Lower leg skin (tissue), 4 donors: ENCODE measurements at places on chromosomes 3 and 15.

DNA sequence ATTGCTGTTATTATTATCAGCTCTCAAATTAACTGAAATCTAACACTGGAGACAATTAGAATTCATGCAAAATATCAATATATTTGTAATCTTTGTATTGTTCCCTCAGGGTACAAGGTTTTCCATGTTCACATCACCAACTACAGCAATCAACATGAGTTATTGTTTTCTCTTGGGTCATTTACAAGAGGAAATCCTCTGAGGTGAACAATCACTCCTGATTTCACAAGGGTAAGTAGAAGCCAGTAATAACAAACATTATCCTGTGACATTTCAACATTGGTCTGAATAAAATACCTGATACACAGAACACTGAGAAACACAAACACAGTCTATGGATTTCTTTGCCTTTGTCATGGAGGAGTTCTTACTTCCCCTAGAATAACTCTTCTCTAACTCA, 174.0 kb downstream of the SUCNR1 start:
- DNase-seq = no peak

- peak; percentile 73 for DNase-seq
Observed at GRCh38 chr15:85748176-85748575, 46.5 kb downstream of the KLHL25 start.

DNA sequence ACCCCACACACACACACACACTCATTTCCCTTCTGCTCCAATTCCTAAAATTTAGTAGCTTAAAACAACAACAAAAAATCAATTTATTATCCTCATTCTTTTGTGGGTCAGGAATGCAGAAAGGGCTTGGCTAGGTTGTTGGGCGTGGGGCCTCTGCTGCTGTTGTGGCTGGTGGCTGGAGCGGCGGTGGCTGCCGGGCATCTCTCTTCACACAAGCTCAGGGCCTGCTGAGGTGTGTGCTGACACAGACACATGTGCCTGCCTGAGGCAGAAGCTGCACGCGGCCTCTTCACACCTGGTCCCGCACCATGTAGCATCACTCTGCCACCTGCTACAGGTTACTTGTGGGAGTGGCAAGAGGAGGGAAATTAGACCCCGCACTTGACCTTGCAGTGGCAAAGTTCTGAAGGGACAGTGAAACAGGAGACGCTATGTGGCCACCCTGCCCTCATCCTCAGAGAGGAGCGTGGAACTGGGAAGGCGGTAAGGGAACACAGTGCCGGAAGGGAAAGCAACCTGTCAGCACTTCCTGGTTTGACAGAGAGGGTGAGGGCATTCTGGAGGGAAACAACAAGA, 64.0 kb upstream of the PRR20G start:
- DNase-seq = no peak

- DNase-seq = no peak
Observed at GRCh38 chr3:180913581-180914404, 1.3 kb downstream of the FXR1 start.

DNA sequence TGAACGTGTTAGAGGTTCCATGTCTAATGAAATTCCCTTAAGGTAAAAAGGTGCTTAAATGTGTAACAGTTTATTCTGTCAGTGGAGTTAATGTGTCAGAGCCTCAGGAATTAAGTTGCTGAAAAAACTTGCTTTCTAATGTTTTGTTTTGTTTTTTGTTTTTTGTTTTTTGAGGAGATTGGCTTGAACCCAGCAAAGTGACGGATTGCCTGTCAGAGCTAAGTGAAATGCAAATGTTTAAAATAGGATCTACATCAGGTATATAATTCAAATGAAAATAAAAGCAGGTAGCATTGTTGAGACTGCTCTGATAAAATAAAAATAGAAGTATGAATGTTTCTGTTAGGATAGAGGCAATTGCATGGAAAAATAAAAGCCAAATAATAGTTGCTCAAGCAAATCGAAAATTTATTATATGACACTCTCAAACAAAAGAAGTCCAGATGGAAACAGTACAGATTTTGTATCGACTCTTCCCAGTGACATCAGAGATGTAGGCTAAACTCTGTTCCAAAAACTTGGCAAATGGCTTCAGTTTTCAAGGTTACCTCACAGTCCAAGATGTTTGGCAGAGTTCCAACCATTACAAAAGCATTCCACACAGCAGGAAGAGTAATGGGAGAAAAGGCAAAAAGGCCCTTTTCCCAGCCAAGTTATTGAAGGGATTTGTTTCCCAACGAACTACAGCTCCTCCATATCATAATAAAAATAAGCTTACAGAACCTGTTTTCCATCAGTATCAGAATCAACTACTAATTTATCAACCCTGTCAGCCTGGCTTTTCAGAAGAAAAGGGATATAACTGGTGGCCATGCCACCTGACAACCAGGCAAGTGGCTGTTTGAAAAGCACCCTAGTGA, 291.0 kb downstream of the TBL1XR1 start:
- DNase-seq = no peak

DNA sequence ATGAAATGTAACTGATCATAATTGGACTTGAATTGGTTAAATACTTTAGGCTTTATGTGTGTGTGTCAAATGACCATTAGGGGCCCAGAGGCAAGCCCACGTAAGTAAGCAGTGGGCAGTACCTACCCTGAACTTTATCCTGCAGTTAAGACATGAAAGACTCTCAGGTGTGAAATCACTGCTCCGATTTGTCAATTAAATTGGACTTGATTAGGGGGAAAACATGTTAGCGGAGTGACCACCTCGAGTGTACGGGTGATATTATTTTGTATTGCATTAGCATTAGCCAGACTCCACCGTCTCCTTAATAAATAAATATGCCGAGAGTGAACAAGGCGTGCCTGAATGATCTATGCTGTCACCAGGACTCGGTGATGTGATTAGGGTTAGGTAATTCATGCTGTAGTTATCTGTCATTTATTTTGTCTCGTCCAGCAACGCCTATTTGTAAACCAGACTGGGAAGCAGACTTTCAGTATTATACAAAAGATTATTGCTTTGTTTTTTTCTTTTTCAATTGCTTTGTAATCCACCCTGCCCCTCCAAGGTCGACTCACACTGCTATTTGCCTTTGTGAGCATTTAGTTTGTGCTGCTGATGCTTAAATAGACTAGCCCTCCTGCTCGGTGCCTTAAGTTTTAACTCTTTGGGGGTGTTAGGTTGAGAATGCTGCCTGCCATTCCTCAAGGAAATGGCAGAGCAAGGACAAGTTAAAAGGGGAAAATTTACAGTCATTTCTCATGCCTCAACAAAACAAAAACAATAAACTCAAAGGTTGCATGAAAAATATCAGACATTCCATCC, 1.8 kb downstream of the RBMS3 start:
- no peak for DNase-seq

- DNase-seq = no peak
Observed at GRCh38 chr3:71243229-71243628, 340.3 kb downstream of the FOXP1 start.

GRCh38 chr3:133578548-133579191, 5.2 kb downstream of the CDV3 start:
- no peak for DNase-seq

- DNase-seq = no peak
Observed at GRCh38 chr3:94405258-94406035, 342.6 kb downstream of the NSUN3 start.

DNA sequence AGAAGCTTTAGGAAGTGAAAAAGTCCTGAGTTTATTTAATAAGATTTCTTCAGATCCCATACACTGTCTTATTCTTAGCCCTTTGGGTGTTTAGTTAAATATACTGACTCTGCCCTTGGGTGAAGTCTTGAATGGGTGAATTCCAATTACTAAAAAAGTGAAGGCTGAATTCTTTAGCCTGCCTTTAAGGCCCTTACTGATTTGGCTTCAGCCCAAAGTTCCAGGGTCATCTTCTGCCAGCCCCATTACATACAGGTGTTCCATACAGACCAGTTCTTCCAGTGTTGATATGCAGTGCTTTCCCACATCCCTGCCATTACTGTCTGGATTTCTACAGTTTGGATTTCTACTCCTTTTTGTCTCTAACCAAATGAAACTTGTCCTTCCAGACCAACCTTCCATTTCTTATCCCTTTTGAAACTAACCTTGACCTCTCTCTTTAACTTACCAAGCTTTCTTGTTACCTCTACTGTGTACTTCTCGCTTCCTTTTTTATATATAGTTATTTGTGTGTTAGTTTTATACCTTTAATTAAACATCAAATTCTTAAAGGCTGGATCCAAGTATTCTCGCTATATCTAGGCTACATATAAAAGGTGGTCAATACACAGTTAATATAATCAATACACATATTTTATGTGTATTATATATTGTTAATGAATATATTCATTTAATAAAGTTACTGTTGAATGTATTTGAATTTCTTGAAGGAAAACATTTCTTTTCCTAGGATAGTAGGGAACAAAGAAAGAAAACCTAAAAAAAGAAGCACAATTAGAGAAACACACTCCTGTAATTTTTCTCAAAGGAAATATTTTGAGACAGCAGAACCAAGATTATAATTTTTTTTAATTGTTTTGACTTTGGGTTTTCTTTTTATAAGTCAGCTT, 15.0 kb downstream of the MBNL1 start:
- no peak for DNase-seq

DNA sequence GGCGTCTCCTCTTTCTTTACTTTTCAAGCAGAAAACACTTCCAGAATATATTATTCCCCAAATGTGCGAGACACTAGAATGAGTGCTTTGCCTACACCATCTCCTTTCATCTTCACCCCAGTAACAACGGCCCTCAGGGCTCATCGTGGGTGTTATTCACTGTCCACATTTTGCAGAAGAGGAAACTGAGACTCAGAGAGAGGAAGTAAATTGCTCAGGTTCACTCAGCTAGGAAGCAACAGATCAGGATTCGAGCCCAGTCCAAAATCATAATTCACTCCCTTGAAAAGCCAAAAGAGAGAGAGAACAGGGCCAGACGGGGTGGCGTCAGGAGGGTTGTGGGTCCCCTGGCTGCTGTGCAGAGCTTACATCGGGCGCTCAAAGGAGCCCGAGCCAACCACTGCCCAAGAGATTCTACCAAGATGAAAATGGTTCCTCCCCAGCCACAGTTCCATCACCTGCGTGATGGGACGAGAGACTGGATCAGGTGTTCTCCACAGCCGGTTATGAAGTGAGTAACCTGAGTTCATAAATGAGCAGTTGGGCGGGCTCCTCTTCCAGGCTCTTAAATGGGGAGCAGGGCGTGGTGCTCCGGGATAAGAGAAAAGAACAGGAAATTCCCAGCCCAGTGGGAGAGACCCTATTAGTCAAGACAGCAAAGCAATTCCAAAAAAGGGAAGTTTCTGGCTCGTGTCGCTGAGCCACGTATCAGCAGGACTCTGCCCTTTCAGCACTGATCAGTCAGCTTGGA, 48.6 kb upstream of the FLNB start:
- no peak for DNase-seq

DNA sequence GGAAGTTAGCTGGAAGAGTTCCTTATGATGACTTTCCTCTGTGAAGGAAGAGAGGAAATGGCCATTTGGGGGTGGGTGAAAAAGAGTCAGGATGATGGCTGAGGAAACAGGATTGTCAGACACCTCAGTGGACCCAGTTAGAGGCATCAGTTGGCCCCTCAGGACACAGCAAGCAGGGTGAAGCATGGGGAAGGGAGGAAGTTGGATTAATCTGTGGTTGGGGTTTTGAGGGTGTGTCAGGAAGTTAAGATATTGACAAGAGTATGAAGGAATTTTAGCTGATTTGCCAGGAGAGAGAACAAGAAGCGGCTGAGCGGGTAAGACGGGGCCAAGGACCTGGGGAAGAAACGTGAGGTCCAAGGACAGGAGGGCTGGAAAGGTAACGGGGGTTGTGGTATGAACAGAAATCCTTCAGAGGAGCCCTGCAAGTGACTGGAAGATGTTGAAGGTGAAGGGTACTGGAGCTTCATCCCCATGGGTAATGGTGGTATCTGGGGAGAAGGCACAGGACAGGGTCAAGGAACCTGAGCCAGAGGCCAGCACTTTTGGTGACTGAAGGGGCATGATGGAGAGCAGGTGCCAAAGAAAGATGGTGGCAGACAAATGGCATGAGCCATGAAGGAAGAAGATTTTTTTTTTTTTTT, 2.7 kb downstream of the UQCC5 start:
- DNase-seq = no peak

DNA sequence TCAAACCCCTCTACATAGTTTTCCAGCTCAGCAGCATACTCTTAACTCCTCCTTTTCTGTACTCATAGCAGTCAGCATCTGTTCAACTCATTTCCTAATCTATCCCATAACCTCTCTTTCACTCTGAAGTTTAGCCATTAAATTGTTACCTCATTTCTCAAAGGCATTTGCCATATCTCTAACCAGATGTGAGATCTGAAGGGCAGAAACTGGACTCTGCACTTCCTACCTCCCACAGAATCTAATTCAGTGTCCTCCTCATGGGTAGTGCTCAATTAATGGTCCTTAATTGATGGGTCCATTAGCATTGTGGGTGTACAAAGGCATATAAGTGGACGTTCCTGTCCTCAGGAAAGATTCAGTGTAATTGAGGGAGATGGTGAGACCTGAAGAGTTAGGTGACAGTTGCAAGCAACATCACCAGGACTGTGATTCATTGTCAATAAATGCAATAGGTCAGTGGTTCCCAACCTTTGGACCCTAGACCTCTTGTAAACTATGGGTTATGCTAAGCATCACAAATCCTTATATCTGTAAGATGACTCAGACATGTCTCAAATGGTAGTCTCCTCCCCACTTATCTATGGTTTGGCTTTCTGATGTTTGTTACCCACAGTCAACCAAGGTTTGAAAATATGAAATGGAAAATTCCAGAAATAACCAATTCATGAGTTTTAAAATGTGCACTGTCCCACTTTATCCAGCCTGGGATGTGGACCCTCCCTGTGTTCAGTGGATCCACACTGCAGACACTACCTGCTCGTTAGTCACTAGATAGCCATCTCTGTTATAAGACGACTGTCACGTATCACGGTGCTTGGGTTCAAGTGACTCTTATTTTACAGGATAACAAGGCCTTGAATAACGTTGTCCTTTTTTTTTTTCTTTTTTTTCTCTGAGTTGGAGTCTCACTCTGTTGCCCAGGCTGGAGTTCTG, 25.0 kb upstream of the UACA start:
- no peak for DNase-seq

GRCh38 chr3:2166552-2166951, 67.9 kb downstream of the CNTN4 start:
- no peak for DNase-seq

GRCh38 chr3:57031631-57032541, 28.6 kb upstream of the SPATA12 start:
- no peak for DNase-seq

- no peak for DNase-seq
Observed at GRCh38 chr3:185402561-185402960, 39.6 kb downstream of the MAP3K13 start.

- no peak for DNase-seq
Observed at GRCh38 chr3:8768364-8769087, 887 bp downstream of the OXTR start.

DNA sequence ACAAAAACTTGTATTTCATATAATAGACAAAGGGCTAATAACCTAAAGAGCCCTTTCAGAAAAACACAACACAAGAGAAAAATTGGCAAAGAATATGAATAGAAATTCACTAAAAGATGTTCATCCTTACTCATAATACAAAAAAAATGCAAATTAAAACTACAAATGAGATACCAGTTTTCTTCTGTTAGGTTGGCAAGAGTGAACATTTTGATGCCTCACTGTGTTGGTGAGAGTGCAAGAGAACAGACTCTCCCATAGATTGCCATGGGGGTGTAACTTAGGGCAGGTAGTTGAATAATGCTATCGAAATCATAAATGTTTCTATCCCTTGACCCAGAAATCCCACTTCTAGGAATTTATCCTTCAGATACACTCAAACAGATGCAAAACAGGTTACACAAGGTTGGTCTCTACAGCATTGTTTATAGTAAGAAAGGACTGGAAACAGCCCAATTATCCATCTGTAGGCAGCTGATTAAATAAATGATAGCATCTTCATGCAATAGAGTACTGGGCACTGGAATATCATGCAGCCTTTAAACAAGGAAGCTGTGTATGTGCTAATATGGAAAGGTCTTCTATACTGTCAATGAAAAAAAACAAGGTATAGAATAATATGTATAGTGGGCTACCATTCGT, 146.3 kb downstream of the TLE3 start:
- no peak for DNase-seq
